H1 (cell line): ENCODE measurements at places on chromosomes 3 and 15. TPM values are rescaled to one million over a fixed set of nuclear protein-coding genes. Genes with fewer than 3 reads are reported as not detected.

- no peak for DNase-seq
Observed at GRCh38 chr3:171444001-171444690, 16.1 kb downstream of the TNIK start.

GRCh38 chr15:89117790-89118189, 29.5 kb downstream of the ABHD2 start:
- DNase-seq = no peak

DNA sequence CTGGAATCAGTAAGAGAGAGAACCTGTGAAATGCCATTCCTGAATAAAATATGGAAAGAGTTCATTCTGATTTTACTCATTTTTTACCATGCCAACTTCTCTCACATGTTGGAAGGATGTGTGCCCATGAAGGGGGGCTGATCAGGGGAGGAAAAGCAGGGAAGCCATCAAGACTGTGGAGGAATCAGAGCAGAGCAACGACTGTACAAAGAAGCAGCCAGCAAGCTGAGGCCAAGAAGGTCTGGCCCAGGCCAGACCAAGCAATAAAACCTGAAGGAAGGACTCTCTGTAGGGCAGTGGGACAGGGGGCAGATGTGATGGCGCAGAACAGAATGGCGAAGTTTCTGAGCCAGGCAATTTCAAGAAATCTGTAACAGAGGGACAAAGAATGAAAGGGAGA, 24.0 kb upstream of the ARNT2 start:
- no peak for DNase-seq

ROPN1 gene
- 0.44 TPM in 1 of 2 replicates, not detected in the other for total RNA-seq

LINGO1 gene
- total RNA-seq = 56.4 and 57.1 TPM in 2 replicates

CATSPER2 gene
- 1.2 TPM in 2 replicates for total RNA-seq
